Left colon (tissue), 2 donors: ENCODE measurements at places on chromosomes 6 and 20. TPM values are rescaled to one million over a fixed set of nuclear protein-coding genes. Genes with fewer than 3 reads are reported as not detected.

HSPA1A gene
- total RNA-seq: 124 TPM

DNA sequence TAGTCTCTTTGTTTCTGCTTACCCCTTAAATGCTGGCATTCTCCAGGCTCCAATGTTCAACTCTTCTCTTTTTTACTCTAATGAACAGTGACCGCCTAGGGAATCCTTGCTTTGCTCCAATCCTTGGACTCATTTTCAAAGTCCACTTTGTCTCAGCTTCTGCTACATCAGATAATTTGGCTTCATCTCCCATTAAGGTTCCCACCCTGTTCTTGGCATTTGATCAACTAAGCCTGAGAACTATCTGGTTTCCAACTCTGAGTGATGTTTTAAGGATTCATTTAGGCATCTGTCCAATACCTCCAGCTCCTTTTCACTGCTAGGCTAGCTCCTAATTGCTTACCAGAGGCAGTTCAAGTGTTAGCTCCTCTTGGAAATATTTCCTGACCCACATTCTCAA, 64.9 kb downstream of the ME1 start:
- no peak for DNase-seq

DNA sequence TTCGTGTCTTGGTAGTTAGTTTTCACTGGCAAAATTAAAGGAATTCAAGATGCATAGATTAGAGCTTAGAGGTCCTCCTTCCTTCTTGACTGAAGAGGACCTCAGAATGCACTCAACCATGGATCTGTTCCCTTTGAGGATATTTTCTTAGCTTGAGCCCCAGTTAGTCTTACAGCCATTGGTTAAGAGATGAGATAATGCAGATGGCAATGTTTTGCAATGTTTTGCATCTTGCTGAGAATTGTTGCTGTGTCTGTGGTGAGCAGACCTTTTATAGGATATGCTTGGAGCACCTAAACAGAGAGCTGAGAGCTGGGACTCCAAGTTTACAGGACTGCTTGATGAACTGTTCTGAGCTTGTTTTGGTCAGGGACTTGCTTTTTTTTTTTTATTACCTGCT, 107.5 kb downstream of the TMEM170B start:
- no peak for DNase-seq

- no peak for DNase-seq
Measured at GRCh38 chr20:33673410-33674293, 576 bp downstream of the NECAB3 start.

DNA sequence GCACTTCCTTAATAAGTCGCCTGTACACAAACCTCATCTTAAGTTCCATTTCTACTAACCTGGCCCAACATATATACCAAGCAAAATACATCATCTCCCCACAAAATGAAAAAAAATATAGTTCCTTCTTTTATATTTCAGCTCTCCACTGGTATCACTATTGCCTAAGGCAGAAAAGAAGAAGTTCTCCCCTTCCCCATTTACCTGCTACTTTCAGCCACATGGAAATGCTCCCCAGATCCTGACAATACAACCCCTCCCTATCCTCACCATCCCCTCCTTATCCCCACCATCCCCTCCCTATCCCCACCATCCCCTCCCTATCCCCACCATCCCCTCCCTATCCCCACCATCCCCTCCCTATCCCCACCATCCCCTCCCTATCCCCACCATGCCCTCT, 175.7 kb downstream of the LINC00237 start:
- DNase-seq: no peak

DNA sequence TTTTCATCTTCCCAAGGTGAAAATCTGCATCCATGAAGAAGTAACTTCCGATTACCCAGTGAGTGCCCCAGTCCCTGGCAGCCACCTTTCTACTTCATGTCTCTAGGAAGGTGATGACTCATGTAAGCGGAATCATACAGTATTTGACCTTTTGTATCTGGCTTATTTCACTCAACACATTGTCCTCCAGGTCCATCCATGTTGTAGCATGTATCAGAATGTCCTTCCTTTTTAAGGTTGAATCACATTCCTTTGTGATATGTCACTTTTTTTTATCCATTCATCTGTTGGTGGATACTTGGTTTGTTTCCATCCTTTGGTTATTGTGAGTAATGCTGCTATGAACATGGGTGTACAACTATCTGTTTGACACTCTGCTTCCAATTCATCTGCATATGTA, 176.3 kb upstream of the CDYL start:
- no peak for DNase-seq
